ENCODE measurements at places on chromosomes 12 and 14.

DNA sequence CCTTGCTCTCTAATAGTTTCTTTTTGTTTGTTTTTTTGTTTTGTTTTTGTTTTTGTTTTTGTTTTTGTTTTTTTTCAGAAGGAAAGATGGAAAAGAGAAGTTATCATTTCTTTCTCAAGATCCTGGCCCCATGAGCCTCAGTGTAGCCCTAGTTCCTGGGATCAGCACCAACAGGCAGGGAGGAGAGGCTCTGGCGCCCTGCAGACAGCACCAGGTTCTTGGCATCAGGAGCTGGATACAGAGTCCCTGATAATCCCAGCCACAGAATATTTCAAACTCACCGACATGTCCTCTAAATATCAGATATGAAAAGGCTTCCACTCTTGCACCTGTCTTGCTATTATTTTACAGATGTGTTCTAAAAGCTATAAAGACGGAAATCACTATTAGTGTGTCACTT, 52.7 kb downstream of the FOXN3 start:
- no peak for DNase-seq

DNA sequence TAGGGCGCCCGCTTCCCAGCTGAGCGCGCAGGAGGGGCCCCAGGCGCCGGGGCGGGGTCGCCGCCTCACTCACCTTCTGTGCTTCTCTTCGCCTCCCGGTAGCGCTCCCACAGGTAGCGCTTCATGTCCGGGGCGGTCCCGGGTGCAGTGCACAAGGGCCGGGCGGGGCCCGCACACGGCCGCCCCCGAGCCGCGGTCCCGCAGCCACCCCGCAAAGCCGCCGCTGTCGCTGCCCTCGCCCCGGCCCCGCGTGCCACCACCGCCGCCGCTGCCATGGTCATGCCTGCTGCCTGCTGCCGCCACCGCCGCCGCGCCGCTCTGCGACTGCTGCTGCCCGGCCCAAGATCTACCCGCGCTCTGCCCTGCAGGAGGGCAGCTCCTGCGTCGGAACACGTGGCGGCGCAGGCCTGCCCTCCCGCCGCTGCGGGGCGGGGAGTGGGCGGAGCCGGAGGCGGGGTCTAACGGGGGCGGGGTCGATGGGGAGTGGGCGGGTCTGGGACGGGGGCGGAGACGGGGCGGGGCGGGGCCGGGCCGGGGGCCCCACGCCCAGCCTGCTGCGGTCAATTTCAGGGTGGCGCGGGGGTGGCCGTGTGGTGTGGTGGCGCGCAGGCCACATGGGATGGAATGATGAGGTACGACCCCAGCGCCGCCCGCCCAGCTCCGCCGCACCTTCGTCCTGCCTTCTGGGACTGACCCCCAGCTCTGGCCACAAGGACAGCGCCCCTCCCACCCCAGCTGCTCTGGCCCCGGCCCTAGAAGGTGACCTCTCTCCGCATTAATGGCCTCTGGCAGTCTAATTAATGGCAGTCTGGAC, at the start of gene NT5DC3:
NT5DC3 (minus strand) TSS at position 359 of the 814 bp plus-strand sequence; CDS start at position 281, 78 bp downstream.
- DNase-seq: peak; percentile 67

GRCh38 chr12:94879542-94879941, 124.0 kb downstream of the NDUFA12 start:
- DNase-seq: no peak

GRCh38 chr12:15918066-15918465, 6.9 kb downstream of the DERA start:
- DNase-seq: no peak

DNA sequence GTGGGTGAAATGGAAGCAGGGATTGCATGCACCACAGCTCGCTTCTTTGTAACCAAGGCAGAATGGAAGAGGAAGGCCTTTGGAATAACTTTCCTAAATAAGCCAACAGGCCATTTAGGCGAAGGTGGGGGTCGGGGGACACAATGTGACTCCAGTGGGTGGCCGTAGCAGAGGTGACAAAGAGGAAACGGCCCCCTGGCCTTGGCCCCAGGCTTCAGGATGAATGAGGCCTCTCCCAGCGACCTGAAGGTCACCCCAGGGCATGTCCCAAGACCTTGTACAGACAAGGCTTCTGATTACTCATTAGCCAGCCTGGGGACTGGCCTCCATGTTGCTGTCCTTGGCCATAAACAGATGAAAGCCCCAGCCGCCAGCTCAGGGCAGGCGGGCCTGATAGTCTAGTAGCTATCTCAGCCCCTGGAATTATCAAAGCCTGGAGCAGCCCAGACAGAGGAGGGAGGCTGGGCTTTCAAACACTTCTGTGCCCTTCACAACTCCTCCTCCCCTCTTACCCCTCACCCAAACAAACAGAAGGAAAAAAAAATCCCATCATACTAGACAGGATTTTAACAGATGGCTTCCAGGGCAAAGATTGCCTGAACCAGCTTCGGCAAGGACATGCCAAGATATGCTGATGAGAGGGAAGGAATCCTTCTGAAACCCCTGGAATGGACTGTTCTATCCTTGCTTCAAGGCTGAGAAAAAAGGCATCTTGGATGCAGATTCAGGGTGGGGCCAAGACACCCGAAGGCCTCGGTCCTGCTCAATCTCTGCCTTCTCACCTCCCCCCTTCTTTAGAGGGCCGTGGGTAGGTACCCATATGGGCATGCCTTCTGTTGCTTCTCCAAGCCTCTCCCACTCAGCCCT, 142.3 kb upstream of the PARP11 start:
- no peak for DNase-seq

DNA sequence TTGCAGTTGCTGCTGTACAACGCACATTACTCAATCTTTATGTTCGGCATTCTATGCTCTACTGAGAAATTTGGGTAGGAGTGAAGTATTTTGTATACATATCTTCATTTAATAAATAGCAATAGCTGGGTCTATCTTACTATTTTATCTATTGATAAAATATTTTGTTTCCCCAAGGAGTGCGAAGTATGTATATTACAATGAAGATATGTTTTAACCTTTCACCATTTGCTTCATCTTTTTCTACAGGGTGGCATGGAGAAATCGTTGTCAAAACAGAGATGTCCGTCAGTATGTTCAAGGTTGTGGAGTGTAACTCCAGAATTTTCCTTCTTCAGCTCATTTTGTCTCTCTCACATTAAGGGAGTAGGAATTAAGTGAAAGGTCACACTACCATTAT, 4.7 kb downstream of the LYZ start:
- no peak for DNase-seq

DNA sequence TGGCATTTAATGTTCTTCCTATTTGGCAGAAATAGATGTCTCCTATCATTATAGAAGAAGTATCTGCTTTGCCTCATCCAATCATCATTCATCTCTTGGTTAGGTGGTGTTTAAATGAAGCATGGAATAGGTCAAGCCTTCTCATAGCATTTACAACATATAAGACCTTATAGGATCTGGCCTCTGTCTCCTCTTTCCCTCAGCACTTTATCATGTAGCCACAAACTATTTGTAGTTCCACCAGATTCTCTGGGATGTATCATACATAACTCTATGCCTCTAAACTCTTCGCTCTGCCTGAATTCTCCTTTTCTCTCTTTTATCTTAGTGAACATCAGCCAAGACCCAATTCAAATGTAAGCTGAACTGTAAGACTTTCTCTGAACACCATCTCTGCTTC, 20.7 kb downstream of the NAA25 start:
- no peak for DNase-seq

DNA sequence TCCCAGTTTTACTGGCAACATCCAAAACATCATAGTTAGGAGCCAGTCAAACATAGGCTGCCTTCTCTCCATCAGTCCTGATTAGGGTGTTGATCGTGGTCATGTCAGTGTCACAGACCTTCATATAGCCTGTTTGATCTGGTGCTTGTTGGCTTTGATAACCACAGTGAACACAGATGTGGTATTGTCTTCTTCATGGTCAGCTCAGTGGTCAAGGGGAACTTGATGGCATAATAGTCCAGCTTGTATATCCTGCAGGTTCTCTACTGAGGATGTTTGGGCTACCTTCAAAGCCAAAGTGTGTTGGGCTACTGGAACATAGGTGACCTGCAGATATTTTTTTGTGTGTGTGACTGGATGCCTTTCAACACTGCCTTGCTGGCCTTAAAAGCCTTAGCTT, 21.7 kb downstream of the PRORP start:
- DNase-seq: no peak
